ENCODE measurements at places on chromosomes 2 and 18.

DNA sequence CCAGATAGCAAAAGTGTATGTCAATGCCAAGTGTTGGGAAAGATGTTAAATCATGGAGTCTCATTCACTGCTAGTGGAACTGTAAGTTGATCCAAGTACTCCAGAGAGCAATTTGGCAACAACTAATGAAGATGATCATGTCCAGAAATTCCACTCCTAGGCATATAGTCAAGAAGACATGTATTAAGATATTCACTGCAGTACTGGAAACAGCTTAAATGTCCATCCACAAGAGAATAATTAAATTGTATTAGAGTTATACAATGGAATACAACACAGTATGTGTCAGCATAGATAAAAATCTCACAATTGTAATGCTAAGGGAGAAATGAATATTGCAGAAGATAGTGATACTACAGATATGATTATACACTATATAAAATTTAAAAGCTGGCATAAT is 15.2 kb upstream of the LBH start:
- DNase-seq = peak; percentile 70

GRCh38 chr2:29469961-29470360 is 354.7 kb downstream of the CLIP4 start:
- no peak for DNase-seq

- DNase-seq = no peak
These were observed 189.6 kb downstream of the EXOC6B start for GRCh38 chr2:72636210-72636609.

DNA sequence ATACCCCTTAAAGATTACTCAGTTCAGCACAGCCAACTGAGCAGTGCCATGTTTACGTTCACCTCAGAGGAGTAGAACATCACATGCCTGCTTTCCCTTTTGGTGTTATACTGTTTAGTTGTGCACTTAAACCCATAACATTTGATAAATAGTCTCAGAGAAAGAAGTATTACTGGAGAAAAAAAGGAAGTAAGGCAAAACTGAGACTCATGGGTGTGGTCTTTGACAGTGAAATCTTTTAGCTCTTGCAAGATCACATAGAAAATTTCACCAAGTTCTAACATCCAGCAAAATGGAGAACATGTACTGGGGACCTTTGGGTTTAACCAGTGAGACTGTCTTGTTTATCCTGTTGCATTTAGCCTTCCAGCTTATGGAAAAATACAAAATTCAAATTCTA is 5.6 kb downstream of the TANK start:
- DNase-seq = peak; percentile 3

- DNase-seq = no peak
These were observed 133.9 kb upstream of the TLK1 start for GRCh38 chr2:171294608-171295007.

DNA sequence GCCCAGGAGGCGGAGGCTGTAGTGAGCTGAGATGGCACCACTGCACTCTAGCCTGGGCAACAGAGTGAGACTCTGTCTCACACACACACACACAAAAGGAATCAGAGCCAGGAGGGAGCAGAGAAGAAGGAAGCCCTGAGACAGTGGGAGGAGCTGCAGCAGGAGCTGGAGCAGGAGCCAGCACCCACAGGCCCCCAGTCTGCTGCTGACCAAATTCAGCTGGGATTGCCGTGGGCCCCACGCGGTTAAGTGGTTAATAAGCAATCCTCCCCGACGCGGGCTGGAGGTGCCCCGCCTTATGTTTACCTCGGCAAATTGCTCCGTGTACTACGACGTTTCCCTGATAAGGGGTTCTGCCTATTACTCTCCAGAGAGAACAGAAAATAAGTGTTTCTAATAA is 265.3 kb downstream of the TWIST2 start:
- DNase-seq = no peak

DNA sequence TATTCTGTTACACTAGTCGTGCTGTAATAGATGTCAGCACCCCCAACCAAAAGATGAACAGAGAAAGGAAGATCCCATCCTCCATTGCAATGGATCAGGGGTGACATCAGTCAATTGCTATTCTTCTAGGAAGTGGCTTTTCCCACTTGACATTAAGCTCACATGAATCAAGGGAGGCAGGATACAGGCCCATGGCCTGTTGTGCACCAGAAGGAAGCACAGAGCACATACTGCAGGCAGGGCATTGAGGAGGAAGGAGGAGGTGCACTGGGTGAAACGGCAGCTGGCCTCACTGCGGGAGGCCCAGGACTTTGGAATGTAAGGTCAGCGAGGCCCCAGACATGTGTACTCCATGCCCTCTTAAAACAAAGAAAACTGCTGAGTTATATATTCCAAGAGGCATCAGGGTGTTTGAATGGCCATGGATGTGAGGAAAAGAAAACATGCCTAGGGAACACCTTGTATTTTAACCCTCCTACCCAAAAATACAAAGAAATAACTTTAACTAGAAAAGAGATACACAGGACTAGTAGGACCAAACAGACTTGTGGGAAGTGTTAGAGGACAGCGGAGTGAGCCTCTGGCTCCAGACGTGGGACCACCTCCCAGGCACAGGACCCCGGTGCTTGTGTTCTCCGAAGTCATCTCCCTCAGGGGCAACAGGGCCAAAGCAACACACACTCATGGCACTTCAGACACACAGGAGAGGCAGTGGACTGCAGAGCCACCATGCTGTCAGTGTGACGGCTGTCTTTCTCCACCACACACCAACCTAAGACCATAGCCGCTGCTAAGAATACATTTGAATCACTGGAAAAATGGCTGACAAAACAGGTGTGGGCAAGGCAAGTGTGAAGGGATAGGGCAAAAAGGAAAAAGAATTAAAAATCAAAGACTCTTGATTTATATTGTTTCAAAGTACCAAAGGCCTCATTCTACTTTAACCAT is 51.4 kb upstream of the RIOK3 start:
- peak; percentile 26 for DNase-seq

Measured in GM03348 (cell line).